ENCODE measurements at places on chromosomes 11 and 22. TPM values are rescaled to one million over a fixed set of nuclear protein-coding genes. Genes with fewer than 3 reads are reported as not detected.

Gene RFPL2
- not detected for total RNA-seq

Gene PYGM
- total RNA-seq, result 14.0 TPM

Gene BTG4
- total RNA-seq, result not detected

- H3K27me3 ChIP-seq, result no peaks in the 10 kb centered on the region
- no peak overlapping the region for H3K4me3 ChIP-seq
- no peaks in the 10 kb centered on the region for H3K36me3 ChIP-seq
- H3K4me1 ChIP-seq, result no peaks in the 10 kb centered on the region
Observed at GRCh38 chr11:19912115-19912957, 199.7 kb downstream of the NAV2 start.

DNA sequence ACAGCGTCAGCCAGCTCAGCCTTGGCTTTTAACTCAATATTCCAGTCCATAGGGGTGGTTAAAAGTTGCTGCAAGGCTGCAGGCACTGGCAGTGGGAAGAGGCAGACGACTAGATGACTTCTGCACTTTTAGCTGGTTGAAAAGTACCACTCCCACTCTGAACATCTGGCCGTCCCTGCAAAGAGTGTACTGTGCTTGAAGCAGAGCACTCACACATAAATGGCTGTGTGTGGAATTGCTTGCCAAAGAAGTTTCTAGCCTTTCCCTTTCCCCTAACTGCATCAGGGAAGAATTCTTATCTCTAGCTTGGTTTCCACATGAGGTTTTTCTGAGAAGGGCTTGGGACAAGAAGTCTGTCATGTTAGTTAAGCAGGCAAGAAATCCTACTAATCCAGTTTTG is 5.1 kb upstream of the PHLDB1 start:
- no peak for DNase-seq
- H3K4me1 ChIP-seq, result peaks cover 13% of the 10 kb centered on the region
- H3K27ac ChIP-seq, result peak overlapping the region; percentile 99
- H3K36me3 ChIP-seq, result no peaks in the 10 kb centered on the region
- no peaks in the 10 kb centered on the region for H3K27me3 ChIP-seq

DNA sequence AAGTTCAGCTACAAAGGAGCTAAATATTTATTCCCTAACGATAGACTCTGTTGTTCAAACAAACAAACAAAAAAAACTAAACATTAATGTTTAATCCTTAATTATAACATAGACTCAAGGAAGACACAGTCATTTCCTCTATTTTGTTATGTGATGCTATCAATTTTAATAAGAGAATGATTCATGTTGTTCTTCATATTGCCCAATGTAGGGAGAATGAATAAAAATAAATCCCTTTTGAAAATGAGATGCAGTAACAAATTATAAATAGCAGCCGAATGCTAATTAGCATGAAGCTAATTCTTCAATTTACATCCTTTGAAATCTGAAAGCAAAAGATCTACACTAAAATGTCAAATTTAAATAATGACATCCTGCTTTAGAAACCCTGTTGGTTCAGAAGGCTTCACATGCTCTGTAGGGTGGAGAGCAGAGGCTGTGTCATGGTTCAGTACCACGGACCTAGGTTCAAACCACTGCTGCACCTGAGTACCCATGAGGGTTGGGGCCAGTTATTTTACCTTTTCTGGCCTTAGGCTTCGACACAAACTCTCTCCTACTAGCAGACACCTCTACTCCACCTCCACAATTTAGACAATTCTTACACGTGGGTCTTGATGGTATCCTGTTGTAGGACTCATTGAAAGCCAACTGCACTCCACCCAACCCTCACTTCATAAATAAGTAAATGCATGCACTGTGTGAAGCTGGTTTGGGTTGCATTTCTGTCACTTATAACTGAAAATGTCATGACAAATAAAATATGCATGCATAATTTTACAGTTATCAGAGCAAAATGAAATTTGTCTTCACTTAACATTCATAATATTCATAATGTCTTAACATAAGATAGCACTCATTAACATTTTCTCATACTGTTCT is 89.0 kb downstream of the RRAS2 start:
- no peak overlapping the region for H3K4me3 ChIP-seq
- no peaks in the 10 kb centered on the region for H3K27me3 ChIP-seq
- H3K36me3 ChIP-seq, result no peaks in the 10 kb centered on the region
- H3K27ac ChIP-seq, result no peak overlapping the region

DNA sequence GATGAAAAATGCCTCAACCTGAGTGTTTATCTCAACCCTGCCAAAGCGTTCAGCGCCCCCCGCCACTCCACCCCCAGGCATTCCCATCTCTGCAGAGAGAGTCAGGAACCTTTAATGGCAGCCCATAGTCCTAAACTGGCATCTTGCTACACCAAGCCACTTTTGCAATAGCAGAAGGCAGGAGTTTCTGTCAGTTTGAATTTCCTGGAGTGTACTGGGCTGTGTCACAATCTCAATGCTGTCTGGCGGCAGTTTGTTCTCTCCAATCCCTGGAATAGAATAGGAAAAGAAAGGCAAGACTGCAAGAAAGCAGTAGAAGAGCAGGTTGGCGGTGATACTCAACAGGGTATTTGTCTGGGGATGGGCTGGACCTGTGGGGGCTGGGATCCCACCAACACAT is 32.9 kb upstream of the FLI1 start:
- DNase-seq, result no peak
- no peak overlapping the region for H3K27ac ChIP-seq
- H3K4me3 ChIP-seq, result no peak overlapping the region
- H3K36me3 ChIP-seq, result no peaks in the 10 kb centered on the region

DNA sequence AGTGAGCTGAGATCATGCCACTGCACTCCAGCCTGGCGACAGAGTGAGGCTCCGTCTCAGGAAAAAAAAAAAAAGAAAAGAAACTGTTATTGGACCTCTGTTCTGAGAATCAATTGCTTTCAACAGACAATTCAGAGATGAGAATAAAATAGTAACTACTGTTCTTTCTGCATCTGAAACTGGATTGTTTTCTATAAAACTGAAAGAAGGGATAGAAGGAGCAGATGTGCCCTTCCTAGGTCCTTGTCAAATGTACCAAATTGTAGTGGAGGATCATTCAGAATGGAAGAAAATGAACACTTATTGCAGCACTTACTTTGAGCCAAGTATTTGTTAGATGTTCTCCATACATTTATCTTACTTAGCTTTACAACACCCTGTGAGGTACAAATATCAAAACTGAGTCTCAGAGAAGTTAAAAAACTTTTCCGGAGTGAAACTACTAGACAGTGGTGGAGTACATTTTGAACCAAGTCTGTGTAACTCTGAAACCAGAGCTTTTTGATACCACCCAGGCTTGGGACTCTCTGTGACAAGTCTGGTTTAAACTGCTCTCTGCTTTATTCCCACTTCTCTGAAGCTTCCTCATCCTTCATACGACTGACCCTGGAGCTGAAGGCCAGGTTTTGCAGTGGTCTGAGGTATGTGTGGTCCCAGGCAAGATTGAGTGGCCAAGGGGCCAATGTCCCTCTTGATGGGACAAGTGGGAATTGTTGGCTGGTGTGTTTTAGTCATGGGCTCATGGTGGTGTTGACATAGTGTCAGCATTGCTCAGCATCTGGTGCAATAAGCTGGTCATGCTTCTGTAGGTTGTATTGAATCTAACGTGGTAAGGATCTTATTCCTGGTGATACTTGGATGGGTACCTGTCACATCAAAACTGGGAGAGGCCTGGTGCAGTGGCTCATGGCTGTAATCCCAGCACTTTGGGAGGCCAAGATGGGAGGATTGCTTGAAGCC is 48.2 kb upstream of the CCDC134 start:
- no peak overlapping the region for H3K4me3 ChIP-seq
- no peak overlapping the region for H3K27ac ChIP-seq
- no peak for DNase-seq
- no peaks in the 10 kb centered on the region for H3K27me3 ChIP-seq
- H3K4me1 ChIP-seq, result no peaks in the 10 kb centered on the region
- no peaks in the 10 kb centered on the region for H3K36me3 ChIP-seq

Data from uterus (tissue), 4 donors.